Peyer's patch (tissue), 4 donors: ENCODE measurements at places on chromosomes 5 and 9. TPM values are rescaled to one million over a fixed set of nuclear protein-coding genes. Genes with fewer than 3 reads are reported as not detected.

BTNL3 gene
- 122 TPM for total RNA-seq

DNA sequence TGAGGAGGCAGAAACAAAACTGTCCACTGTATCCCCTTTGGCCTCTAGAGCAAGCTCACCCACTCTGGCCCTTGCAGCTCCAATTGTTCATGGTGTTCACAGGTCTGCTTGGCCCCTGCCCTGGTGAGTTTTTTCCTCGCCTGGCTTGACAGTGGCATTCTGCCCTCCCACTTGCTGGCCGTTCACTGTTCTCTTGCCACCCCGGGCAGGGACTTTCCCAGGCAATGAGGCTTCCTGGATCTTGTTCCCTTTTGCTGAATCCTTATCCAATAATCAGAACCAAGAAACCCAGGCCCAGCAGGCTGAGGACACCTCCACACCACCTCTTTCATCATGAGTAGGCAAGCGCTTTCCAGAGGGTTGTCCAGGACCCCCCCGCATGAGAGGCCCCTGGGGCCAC, 31.2 kb downstream of the ZNF618 start:
- no peak overlapping the region for H3K27ac ChIP-seq
- H3K4me1 ChIP-seq, result no peaks in the 10 kb centered on the region
- H3K4me3 ChIP-seq, result no peak overlapping the region
- no peaks in the 10 kb centered on the region for H3K36me3 ChIP-seq
- DNase-seq, result no peak
- H3K27me3 ChIP-seq, result no peaks in the 10 kb centered on the region

C9 gene
- not detected for total RNA-seq

GRCh38 chr9:90801973-90802322, 329 bp downstream of the SYK start:
- peaks cover 7% of the 10 kb centered on the region for H3K27me3 ChIP-seq
- peak overlapping the region; percentile 64 for H3K4me3 ChIP-seq
- DNase-seq, result peak; percentile 55
- H3K4me1 ChIP-seq, result peaks cover 2% of the 10 kb centered on the region

GRCh38 chr9:99726758-99727157, 94.9 kb upstream of the NR4A3 start:
- no peak overlapping the region for H3K4me3 ChIP-seq
- no peak overlapping the region for H3K27ac ChIP-seq
- no peaks in the 10 kb centered on the region for H3K4me1 ChIP-seq

- no peaks in the 10 kb centered on the region for H3K27me3 ChIP-seq
- H3K27ac ChIP-seq, result peak overlapping the region; percentile 68
- no peaks in the 10 kb centered on the region for H3K36me3 ChIP-seq
- H3K4me3 ChIP-seq, result peak overlapping the region; percentile 14
- H3K4me1 ChIP-seq, result no peaks in the 10 kb centered on the region
These were observed 44.5 kb downstream of the FBXO10 start for GRCh38 chr9:37531699-37532098.

DNA sequence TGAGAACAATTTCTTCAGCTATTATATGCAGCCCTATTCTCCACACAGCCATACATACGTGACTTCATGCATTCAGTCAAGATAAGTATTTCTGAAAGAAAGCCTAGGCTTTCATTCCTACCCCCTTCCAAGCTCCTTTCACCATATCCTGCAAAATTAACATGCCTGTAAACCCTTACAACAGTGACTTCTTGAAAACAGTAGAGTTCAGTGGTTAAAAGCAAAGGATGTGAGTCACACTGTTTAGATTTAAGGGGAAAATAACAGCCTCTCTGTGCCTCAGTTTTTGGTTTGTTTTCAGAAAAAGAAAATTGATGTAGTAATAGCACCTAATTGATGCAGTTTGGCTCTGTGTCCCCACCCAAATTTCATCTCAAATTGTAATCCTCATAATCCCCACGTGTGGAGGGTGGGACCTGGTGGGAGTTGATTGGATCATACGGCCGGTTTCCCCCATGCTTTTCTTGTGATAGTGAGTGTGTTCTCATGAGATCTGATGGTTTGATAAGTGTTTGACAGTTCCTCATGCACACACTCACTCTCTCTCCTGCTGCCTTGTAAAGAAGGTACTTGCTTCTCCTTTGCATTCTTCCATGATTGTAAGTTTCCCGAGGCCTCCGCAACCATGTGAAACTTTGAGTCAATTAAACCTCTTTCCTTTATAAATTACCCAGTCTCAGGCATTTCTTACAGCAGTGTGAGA, 264.8 kb downstream of the CETN3 start:
- no peaks in the 10 kb centered on the region for H3K4me1 ChIP-seq
- DNase-seq, result no peak
- H3K4me3 ChIP-seq, result no peak overlapping the region
- H3K27ac ChIP-seq, result no peak overlapping the region

SLCO4C1 gene
- 1.7 TPM for total RNA-seq

DNA sequence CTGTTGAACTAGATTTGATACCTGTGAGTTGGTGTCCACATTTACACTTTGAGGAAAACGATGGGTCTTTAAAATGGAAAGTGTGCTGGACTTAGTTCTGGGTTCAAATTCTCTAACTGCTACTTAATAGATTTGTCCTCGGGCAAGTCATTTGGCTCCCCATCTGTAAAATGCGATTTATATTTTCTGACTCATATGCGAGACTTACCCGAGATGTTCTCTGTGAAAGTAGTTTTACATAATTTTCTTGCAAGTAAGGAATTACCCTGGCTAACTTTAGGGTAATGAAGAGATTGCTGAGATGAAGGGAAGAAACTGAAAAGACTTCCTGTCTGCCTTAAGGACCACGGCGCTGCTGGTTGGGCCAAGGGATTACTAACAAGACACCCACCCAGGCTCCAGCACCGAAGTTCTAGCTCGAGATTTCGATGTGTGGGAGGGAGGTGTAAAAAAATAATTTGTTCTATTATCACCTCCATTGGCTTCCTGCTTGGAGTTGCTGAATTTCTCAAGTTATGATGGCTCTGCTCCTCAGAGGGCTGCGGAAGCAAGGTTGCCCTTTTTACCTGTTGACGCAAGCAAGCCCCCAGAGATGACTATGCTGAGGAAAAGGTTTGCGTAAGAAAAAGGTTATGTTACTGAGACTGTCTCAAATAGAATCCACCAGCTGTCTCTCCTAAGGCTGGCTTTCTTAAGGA, 24.1 kb downstream of the PCSK1 start:
- no peaks in the 10 kb centered on the region for H3K36me3 ChIP-seq
- no peaks in the 10 kb centered on the region for H3K27me3 ChIP-seq
- no peaks in the 10 kb centered on the region for H3K4me1 ChIP-seq
- no peak overlapping the region for H3K27ac ChIP-seq

DNA sequence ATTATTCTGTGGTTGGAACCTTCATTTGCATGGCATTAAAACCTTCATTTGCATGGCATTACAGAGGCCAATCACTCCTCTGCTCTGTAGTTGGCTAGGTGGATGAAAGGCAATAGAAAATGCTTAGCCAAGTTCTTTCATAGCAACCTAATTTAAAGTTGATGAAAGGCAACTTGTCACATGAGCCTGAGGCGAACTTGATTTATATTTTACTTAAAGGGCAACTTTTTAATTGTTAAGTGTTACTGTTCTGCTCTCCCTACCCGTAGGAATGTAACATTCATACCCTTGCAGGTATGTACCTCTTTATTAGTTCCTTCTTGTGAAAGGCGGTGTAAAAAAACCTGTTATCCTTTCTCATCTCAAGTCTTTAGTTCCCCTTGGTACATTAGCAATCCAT, 7.9 kb upstream of the ERMP1 start:
- no peak overlapping the region for H3K4me3 ChIP-seq
- H3K27ac ChIP-seq, result no peak overlapping the region
- no peaks in the 10 kb centered on the region for H3K27me3 ChIP-seq
- H3K4me1 ChIP-seq, result peaks cover 26% of the 10 kb centered on the region

PRDM9 gene
- total RNA-seq, result not detected

PCDHGB5 gene
- 3.6 TPM for total RNA-seq

GFRA3 gene
- total RNA-seq, result not detected

DNA sequence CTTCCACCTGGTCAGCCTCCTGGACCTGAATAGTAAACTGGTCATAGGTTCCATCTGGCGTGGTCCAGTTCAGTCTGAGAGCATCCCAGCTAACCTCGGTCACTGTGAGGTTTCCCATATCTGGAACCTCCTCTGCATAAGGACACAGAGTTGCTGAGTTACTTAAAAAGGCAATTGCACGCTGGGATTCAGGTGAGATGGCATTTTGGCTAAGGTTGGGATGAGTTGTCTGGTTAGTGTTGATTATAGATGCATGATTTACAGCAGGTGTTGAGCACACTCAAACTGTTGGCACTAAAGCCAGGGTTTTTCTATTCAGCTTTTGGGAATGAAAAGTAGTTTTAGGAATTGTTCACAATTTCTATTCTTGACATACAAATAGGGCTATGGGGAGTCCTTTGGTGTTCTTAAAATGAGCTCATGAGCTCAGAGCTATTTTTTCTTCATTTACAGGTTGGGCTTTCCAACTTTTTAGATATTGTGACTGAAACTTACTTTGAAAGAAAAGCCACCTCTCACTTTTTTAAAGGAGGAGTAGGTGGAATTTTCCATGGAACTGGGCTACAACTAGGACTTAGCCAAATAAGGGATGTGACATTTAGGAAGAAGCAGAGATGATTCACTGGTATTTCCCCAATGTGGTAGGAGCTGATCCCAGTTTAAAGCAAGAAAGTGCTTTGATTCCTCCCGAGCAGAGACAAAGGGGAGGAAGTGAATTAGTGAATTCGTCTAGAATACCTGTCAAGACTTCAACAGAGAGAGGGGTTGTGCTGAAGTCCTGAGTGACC, 54.7 kb downstream of the TNC start:
- no peaks in the 10 kb centered on the region for H3K4me1 ChIP-seq
- H3K27me3 ChIP-seq, result no peaks in the 10 kb centered on the region
- H3K4me3 ChIP-seq, result no peak overlapping the region
- H3K36me3 ChIP-seq, result no peaks in the 10 kb centered on the region
